Neural crest cell (in vitro differentiated cells): ENCODE measurements at places on chromosomes 1 and 21. TPM values are rescaled to one million over a fixed set of nuclear protein-coding genes. Genes with fewer than 3 reads are reported as not detected.

The OR2M2 gene
- not detected in 2 replicates for total RNA-seq

The CELSR2 gene
- total RNA-seq = 97.1 and 99.2 TPM in 2 replicates

The YOD1 gene
- 15.2 and 16.6 TPM in 2 replicates for total RNA-seq

The SSBP3 gene
- total RNA-seq = 94.3 and 99.0 TPM in 2 replicates

The NPPB gene
- not detected in 2 replicates for total RNA-seq

The PTGFR gene
- total RNA-seq = 0.07 and 0.32 TPM in 2 replicates

The PLA2G2C gene
- total RNA-seq = not detected in 2 replicates

The C4BPA gene
- not detected in 2 replicates for total RNA-seq

- peaks cover 8% of the 10 kb centered on the region for H3K36me3 ChIP-seq
- peaks cover 17% of the 10 kb centered on the region for H3K4me1 ChIP-seq
- H3K4me3 ChIP-seq = no peak overlapping the region
- peaks cover 2% of the 10 kb centered on the region for H3K27me3 ChIP-seq
- DNase-seq = no peak
These were observed 67.8 kb downstream of the RNF220 start for GRCh38 chr1:44472620-44473525.

DNA sequence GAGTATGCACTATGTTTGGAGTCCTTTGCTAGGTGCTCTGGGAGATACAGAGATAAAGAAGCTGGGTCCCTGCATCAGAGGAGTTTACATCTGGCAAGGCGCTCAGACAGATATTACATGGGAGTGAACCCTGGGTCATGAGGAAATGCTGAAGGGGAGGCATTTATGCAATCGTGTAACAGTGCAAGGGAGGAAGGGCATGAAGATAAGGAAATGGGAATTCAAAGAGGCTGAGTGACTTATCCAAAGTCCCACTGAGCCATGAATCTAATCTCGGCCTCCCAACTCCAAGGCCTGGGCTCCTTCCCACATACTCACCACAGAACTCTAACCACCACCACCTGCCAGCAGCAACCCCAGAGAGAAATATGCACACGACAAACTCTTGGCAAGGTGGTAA lies 51.6 kb downstream of the FAM163A start:
- no peak for DNase-seq
- no peaks in the 10 kb centered on the region for H3K36me3 ChIP-seq
- no peak overlapping the region for H3K27ac ChIP-seq
- no peak overlapping the region for H3K4me3 ChIP-seq

DNA sequence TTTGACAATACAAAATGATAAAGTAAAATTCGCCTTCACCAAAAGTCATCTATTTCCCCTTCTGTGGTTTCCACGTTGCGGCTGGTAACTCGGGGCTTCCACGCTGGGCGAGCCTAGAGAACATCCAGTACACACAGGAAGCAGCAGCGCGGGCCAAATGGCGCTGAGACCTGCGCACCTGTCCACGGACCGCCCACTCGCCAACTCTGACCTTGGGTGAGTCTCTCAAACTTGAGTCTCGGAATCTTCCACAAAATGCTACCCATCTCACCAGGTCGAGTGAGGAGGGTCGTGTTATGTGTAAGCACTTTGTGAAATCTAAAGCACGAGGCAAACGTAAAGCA lies 820 bp upstream of the TTF2 start:
- DNase-seq = no peak
- H3K27me3 ChIP-seq = no peaks in the 10 kb centered on the region
- H3K4me3 ChIP-seq = no peak overlapping the region
- H3K27ac ChIP-seq = no peak overlapping the region
- H3K4me1 ChIP-seq = peaks cover 30% of the 10 kb centered on the region

DNA sequence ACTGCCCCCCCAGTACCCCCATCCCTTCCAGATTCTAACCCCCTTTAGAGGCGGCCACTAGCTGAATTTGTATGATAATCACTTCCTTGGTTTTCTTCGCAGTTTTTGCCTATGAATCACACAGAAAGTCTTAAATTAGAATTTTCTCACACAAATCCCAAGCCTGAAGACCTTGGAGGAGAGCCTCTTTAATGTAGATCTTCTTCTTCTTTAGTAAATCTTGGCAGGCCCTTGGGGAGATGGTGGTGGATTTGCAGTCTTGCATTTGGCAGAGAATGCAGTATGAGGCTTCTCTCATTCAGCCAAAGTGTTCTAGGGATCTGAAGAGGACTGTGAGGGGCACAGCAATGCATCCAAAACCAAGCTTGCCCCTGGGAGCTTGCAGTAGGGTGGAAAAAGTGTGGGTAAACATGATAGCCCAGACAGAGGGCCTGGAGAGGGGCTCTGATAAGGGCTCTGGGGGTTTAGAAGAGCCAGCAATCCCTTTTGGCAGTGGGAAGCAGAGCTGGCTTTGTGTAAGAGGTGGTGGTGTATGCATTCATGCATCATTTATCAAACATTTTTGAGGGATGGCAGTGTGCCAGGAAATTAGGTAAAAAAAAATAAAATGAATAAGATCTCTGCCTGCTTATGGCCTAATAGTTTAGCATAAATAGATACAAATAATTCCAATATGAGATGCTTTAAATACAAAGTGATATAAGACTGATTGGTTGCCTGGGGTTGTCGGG lies 7.7 kb upstream of the CDC42 start:
- H3K27me3 ChIP-seq = peaks cover 3% of the 10 kb centered on the region
- H3K4me1 ChIP-seq = peaks cover 6% of the 10 kb centered on the region
- no peak overlapping the region for H3K4me3 ChIP-seq
- H3K36me3 ChIP-seq = no peaks in the 10 kb centered on the region

- H3K27ac ChIP-seq = peak overlapping the region; percentile 98
- H3K36me3 ChIP-seq = peaks cover 39% of the 10 kb centered on the region
- no peaks in the 10 kb centered on the region for H3K27me3 ChIP-seq
- H3K4me3 ChIP-seq = peak overlapping the region; percentile 98
These were observed 982 bp downstream of the SCCPDH start for GRCh38 chr1:246725191-246725590.

DNA sequence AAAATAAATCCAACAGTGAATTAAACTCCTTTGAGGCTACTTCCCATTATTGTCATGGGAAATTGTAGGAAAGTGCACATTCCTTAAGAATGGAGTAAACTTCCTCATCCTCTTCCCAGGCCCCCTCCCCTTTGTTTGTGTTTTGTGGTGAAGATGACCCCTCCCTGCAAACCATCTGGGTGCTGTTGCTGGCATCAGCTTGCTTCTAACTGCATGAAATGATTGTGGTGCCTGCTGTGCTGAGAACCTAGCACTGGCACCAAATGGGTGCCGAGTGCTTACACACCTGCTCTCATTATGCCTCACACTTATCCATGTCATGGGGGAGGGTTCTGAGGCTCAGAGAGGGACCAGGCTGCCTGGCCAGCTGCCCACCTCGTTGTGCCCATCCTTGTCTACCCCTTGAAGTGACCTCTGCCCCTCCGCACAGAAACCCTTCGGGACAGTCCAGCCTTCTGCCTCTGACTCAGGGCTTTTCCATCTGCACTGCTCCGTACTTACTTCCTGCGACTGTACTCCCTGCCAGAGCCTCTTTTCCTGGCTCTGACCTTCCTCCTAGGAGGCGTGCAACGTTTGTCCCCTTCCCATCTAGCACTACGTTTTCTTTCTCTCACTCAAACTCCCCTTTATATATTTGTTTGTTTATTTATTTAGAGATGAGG lies 30.6 kb downstream of the CAPN2 start:
- H3K36me3 ChIP-seq = peaks cover 6% of the 10 kb centered on the region
- no peak for DNase-seq
- no peak overlapping the region for H3K27ac ChIP-seq
- H3K4me1 ChIP-seq = no peaks in the 10 kb centered on the region

- H3K4me3 ChIP-seq = no peak overlapping the region
- peaks cover 4% of the 10 kb centered on the region for H3K36me3 ChIP-seq
- H3K27me3 ChIP-seq = no peaks in the 10 kb centered on the region
- H3K4me1 ChIP-seq = peaks cover 23% of the 10 kb centered on the region
These were observed 24.9 kb downstream of the UBE2U start for GRCh38 chr1:64228167-64228957.

DNA sequence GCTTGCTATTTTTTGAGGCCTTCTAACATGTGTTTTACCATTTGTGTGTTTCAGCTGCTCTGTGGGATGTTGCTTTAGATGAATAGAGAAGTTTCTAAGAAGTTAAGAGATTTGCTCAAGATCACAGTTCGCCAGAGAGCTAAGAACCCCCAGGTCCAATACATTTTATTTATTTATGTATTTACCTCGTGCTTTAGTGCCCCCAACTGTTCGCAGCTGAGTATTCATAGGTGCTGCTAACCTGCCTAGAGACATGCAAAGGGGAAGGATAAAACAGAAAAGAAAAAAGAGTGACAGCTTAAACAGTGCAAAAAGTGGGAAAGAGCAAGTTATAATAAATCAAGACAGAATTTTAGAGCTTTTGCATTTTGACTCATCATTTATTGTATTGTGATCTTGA lies 31.1 kb downstream of the NFYC start:
- peaks cover 3% of the 10 kb centered on the region for H3K36me3 ChIP-seq
- H3K27me3 ChIP-seq = no peaks in the 10 kb centered on the region
- H3K4me3 ChIP-seq = no peak overlapping the region

- no peaks in the 10 kb centered on the region for H3K36me3 ChIP-seq
- H3K27me3 ChIP-seq = peaks cover 89% of the 10 kb centered on the region
- DNase-seq = no peak
- H3K4me1 ChIP-seq = peaks cover 24% of the 10 kb centered on the region
These were observed 4.3 kb downstream of the TRABD2B start for GRCh38 chr1:47992720-47993415.

DNA sequence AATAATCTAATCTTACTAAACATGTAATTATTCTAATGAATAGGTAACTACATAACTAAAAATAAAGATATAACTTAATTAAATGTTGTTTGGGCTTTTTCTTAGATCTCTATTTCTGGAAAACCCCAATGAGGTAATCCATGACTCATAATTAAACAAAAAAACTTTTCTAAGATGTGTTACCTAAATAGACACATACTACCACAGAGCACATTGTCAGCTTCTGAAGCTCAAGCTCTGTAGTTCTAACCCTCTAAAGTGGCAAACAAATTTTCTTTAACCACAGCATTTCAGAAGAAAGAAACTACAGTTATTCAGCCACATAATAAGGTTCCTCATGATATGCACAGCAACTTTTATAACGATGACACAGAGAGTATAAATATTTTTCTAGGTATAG lies 4.2 kb downstream of the OR6K3 start:
- no peak overlapping the region for H3K4me3 ChIP-seq
- no peaks in the 10 kb centered on the region for H3K36me3 ChIP-seq
- no peak for DNase-seq
- no peaks in the 10 kb centered on the region for H3K4me1 ChIP-seq
- peaks cover 73% of the 10 kb centered on the region for H3K27me3 ChIP-seq
- no peak overlapping the region for H3K27ac ChIP-seq

- peak overlapping the region; percentile 12 for H3K27ac ChIP-seq
- H3K36me3 ChIP-seq = peaks cover 7% of the 10 kb centered on the region
- peaks cover 18% of the 10 kb centered on the region for H3K4me1 ChIP-seq
- H3K4me3 ChIP-seq = no peak overlapping the region
These were observed 25.1 kb upstream of the TMEM222 start for GRCh38 chr1:27296773-27297291.

- H3K36me3 ChIP-seq = no peaks in the 10 kb centered on the region
- H3K27ac ChIP-seq = no peak overlapping the region
- H3K4me3 ChIP-seq = no peak overlapping the region
- no peaks in the 10 kb centered on the region for H3K27me3 ChIP-seq
- no peak for DNase-seq
These were observed 111.7 kb downstream of the EPHB2 start for GRCh38 chr1:22822371-22822770.

- H3K36me3 ChIP-seq = no peaks in the 10 kb centered on the region
- H3K4me1 ChIP-seq = peaks cover 14% of the 10 kb centered on the region
- H3K27me3 ChIP-seq = peaks cover 5% of the 10 kb centered on the region
- H3K4me3 ChIP-seq = no peak overlapping the region
- H3K27ac ChIP-seq = no peak overlapping the region
These were observed 101.0 kb upstream of the DISP3 start for GRCh38 chr1:11377954-11378353.

GRCh38 chr1:109630081-109630897 lies 10.7 kb downstream of the AMPD2 start:
- peaks cover 3% of the 10 kb centered on the region for H3K36me3 ChIP-seq
- H3K4me3 ChIP-seq = no peak overlapping the region
- peaks cover 11% of the 10 kb centered on the region for H3K4me1 ChIP-seq
- H3K27me3 ChIP-seq = no peaks in the 10 kb centered on the region

DNA sequence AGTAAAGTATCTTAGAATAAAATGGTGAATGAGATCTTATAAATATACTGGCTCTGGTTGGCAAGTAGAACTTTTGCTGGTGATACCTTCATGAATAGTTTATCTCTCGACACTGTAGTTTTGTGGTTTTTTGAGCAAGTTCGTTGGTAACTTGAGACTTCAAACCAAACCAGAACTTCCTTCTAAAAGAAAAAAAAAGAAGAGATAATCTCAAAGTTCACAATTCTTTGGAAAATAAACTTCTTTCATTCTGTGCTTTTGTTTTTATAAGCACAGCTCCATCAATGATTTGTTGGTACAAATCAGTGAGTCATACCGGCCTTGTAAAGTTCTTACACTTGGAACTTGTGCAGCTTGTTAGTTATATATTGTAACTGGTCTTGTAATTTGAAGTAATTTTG lies 2.3 kb downstream of the HIPK1 start:
- H3K4me3 ChIP-seq = peak overlapping the region; percentile 96
- no peaks in the 10 kb centered on the region for H3K36me3 ChIP-seq
- peaks cover 3% of the 10 kb centered on the region for H3K27me3 ChIP-seq
- H3K27ac ChIP-seq = no peak overlapping the region

DNA sequence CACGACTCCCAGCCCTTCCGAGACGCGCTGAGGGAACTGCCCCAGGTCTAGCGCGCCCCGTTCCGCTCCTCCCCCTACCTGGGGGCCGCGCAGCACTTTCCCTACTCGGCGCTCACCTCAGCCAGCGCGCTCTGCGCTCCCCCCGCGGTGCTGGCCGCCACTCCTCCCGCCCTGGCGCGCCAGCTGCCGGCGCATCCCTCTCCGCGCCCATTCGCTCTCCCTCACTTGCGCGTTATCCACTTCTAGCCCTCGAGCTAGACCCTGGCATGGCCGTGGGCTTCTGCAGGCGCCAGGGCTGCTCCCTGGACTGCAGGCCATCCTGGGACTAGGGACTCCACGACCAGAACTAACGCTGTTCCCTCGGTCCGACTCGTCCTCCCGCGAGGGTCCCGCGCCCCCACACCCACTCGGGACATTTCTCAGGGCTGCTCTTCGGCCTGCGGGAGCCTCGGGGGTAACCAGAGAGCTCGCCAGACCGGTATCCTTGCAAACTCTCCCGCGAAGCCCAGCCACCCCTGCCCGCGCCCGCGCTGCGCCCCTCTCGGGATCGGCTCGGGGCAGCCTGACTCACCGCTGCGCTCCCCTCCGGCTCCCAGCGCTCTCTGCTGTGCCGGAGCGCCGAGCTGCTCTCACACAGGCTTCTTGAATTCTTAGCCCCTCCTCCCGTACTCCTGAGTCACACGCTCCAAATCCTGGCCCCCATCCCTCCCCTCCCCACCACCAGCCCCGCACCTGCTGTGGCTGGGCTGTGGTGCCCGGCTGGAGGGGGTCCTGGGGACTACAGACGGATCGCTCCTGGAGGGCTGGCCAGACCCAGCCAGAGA lies at the start of gene NGF:
TSS of gene NGF (minus strand) at position 617 of the 824 bp plus-strand sequence. CDS start 51,454 bp downstream, outside the sequence.
- DNase-seq = peak; percentile 15
- no peak within 1 kb of the TSS for H3K27ac ChIP-seq
- H3K36me3 ChIP-seq = no peaks in the 10 kb centered on the region
- H3K4me1 ChIP-seq = peaks cover 22% of the 10 kb centered on the region

GRCh38 chr1:209433649-209434031 lies 149.9 kb upstream of the CAMK1G start:
- no peak overlapping the region for H3K27ac ChIP-seq
- peaks cover 5% of the 10 kb centered on the region for H3K27me3 ChIP-seq
- H3K4me3 ChIP-seq = no peak overlapping the region

- peaks cover 4% of the 10 kb centered on the region for H3K36me3 ChIP-seq
- no peaks in the 10 kb centered on the region for H3K27me3 ChIP-seq
- H3K4me3 ChIP-seq = no peak overlapping the region
- no peak overlapping the region for H3K27ac ChIP-seq
- peaks cover 11% of the 10 kb centered on the region for H3K4me1 ChIP-seq
These were observed 23.9 kb downstream of the RUNX3 start for GRCh38 chr1:24905979-24906720.
